ENCODE measurements at places on chromosomes 3 and 15. TPM values are rescaled to one million over a fixed set of nuclear protein-coding genes. Genes with fewer than 3 reads are reported as not detected.

DNA sequence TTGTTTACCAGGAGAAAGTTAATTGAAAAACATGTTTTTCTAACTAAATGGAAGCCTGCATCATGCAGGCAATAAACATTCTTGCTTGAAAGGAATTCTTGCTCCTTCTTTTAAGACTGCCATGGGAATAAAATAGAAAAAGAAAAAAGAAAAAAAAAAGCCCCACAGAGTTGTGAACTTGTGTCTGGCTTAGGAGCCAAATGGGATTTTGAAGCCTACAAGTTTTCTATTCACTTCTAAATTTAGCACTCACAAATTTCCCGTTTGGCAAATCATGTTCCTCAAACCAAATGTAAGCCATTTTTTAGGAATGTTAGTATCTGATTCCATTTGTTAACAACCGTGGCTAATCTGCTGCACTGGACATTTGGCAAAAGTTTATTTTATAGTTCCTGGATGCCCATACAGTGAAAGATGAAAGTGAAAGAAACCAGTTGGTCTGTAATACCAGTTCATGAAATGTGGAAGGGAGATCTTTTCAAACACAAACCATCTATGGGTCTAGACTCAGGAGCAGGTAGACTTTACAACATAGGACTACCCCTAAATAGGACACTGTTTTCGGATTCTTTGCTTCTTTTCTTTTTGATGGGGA, 133.8 kb upstream of the GMNC start:
- no peak for DNase-seq

GRCh38 chr3:179147873-179148615, at the start of gene PIK3CA:
Gene PIK3CA (plus strand): TSS chr3:179148357. CDS start chr3:179198826, 50,469 bp downstream.
- DNase-seq = peak; percentile 99

- DNase-seq = no peak
Observed at GRCh38 chr3:149770246-149770645, 18.0 kb upstream of the COMMD2 start.

DNA sequence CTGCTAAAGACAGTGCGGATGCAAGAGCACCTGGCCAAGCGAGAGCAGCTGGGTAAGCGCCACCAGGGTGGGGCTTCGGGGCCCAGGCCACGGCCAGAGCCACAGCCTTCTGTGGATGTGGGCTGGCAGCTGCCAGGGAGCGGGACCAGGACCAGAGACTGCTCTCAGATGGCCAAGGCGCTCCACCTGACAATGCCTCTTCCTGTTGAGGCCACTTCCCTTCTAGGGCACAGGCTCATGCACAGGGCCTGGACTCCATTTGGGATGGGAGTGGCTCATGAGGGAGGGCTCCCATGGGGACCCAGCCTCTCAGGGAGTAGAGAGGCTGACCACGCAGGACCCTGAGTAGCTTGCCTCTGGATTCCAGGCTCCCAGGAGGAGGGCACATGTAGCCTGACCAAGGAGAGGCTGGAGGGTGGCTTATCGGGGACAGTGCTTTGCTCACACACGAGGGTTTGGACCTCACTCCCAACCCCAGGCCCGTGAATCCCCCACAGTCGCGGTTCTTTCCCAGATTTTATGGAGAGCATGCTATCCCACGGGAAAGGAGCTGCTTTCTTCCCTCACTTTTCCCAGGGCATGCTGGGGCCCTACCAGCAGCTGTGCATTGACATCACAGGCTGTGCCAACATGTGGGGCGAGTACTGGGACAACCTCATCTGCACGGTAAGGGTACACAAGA, 25.1 kb downstream of the ACAA1 start:
- no peak for DNase-seq

DNA sequence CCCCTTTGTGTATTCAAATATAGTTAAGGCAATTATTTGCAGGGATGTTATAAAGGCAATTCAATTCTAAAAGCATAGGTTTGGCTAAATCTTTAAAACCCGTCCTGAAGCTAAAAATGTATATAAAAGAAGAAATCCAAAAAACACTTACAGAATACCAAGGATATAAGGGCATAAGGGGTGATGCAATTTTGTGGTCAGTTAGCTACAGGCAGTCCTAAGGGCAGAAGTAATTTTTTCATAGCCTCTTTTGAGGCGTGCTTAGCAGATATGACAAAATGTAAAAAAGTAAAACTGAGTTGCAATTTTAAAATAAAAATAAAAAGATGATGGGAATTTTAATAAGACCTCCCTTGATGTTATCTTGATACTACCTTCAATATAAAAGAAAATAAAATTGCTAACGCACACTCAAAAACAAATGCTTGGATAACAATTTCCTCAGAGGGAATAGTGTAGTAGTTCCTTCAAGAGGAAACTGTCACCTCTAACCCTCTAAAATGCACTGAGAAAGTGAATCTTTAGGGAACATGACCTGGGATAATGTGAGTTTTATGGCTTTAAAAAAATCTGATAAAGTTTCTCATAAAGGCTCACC, 104.2 kb downstream of the MYH15 start:
- DNase-seq = no peak

- peak; percentile 39 for DNase-seq
Observed at GRCh38 chr15:77546050-77546501, 86.6 kb downstream of the LINGO1 start.

GRCh38 chr3:7847021-7847420, 654.6 kb upstream of the LMCD1 start:
- no peak for DNase-seq

GRCh38 chr15:69559440-69560190, 107.0 kb downstream of the RPLP1 start:
- DNase-seq = no peak

DNA sequence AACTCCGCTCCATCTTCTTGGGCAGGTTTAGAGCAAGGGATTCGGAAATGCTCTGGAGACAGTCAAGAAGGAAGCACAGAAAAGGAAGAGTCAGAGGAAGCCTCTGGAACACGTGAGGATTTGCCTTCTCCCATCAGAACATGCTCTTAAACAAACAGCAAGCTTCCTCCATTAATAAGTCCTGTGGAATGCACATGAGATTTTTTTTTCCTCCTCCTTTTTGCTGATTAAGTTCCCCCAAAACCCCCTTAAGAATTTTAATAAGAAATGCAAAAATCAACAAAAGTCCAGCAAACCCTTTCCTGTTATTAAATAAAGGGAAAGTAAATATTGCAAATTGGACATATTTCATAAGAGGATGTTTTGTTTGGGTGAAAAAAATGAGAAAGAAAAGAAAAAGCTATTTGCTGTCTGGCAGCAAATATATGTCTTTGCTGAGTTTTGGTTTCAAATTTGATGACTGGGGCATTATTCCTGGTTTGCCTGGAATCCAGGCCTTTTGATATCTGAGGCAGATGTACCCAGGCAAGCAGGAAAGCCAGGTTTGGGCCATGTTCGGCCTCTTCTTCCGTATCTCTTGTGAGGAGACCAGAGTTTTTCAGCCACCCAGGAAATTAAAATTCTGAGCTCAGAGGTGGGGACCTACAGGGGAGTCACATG, 7.9 kb upstream of the TSEN2 start:
- DNase-seq = peak; percentile 53

GRCh38 chr3:185857208-185857607, 32.4 kb upstream of the IGF2BP2 start:
- DNase-seq = no peak

GRCh38 chr3:171566803-171567422, 106.7 kb upstream of the TNIK start:
- peak; percentile 55 for DNase-seq

DNA sequence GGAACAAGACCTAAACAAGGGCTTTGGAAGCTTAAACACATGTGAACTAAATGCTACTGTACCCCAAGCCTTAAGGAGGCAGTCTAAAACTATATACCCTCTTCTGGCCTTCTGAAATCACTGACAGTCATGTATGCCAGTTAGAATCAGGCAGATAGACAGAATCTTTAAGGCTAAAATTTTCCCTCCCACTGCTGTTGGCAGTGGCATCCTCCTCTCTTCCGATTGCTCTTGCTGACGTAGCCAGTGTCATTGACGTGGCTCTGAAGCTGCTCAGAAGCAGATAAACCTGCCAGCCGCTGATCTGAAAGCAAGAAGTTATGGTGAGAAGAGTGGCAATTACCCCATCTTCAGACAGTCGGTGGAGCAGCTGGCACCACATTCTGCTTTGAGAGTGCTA, 3.3 kb downstream of the RYR3 start:
- DNase-seq = no peak

- DNase-seq = no peak
Observed at GRCh38 chr3:20809356-20809755, 623.4 kb upstream of the SGO1 start.

DNA sequence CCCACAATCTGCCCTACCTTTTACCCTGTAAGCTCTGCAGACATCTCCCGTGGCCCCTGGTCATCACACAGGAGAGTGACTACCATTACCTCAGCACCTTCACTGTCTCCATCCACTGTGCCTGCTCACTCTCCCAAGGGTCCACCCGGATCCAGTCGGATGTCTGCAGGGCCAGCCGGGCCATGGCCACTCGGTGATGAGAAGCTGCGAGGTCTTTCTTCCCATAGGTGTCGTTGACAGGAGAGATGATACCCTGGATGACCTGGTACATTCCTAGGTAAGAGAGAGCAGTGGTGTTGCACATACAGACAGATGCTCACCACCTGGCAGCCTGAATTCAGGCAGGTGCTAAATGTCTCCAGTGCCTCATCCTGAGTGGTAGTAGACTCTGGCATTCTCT, 39.2 kb upstream of the RBP1 start:
- no peak for DNase-seq

- no peak for DNase-seq
Observed at GRCh38 chr3:170081079-170081741, 43.4 kb downstream of the GPR160 start.

DNA sequence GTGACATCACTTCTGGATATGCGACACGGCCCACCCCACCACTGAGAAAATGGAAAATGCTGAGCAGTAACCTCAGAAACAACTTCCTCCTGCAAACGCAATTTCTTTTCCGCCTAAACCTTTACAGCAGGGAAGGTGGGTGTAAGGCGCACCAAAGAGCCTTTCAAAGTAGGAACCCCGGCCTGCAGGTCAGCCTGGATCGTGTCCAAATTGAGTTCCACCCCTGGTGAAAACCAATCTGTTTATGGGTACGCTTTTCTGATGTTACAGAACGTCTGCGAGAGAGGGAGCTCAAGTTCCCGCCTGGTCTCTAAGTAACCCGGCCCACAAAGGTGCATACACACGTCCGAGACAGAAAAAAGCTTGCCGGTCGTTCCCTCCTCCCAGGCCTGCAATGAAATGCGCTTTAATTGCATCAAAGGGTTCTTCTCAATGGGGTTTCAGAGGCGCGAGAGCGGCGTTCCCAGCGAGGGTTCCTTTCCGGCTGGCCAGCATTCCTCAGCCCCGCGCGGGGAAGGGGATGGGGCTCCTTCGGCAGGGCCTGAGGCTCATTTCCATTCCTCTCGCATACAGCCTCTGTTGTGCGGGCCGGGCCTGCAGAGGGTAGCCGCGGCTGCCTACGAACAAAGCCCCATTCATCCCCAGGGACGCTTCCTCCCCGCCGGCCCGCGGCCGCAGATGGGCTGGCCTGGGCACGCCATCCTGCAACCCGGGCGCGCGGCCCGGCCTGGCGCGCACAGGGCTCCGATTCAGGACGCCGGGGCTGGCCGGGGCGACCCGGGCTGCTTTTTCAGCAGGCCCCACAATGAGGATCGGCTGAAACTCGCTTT, 138.1 kb downstream of the TMCO5A start:
- peak; percentile 74 for DNase-seq

- DNase-seq = no peak
Observed at GRCh38 chr3:10561162-10561945, 56.0 kb upstream of the ATP2B2 start.

DNA sequence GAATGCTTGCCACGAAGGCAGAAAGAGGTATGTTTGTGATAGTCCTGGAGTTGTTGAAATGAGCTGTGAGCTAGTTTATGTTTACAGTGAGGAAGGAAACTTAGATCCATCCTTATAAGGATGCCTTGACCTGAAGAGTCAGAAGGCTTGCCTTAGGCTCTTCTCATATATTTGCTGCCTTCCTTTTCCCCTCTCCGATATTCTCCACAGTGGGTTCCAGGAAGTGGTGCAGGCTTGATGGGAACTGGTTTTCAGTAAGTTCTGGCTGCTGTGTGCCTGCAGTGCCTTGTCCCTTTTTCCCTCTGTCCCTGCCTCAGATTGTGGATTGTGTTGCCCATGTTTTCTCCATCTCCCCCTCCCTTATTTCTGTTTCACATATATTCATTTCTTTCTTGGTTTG, 287.3 kb upstream of the UBE2E1 start:
- no peak for DNase-seq

Gene ECE2
- total RNA-seq = not detected

Gene GOLGA6B
- total RNA-seq = not detected

Gene USP13
- 21.1 TPM for total RNA-seq

Gene KBTBD13
- not detected for total RNA-seq

Gene GCSAM
- not detected for total RNA-seq

Gene MSL2
- 21.9 TPM for total RNA-seq

Gene SNTN
- total RNA-seq = not detected

Gene RBMS3
- total RNA-seq = 42.3 TPM

Gene COL6A5
- not detected for total RNA-seq

Gene CCR8
- not detected for total RNA-seq
